Heart right ventricle (tissue), 16 donors: ENCODE measurements at places on chromosomes 3 and 15. TPM values are rescaled to one million over a fixed set of nuclear protein-coding genes. Genes with fewer than 3 reads are reported as not detected.

DNA sequence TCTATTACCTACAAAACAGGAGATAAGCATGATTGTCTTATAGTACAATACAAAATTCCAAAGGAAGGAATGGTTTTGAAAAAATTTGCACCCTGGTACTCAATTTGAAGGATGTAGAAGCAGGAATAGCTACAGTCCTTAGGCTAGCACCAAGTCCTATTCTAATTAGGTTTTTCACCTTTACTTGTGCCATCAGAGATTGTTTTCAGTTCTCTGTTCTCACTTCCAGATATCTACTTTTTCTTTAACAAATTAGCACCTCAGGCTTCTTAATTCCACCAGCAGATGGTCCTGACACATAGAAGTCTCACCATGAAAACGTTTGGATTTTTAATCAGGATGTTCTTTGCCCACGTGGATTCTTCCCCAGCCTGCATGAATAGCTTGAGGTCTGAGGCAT lies 43.8 kb downstream of the IL5RA start:
- H3K36me3 ChIP-seq: no peaks in the 10 kb centered on the region
- H3K4me3 ChIP-seq: no peak overlapping the region
- H3K27me3 ChIP-seq: no peaks in the 10 kb centered on the region

Gene SAMD7
- not detected for total RNA-seq

DNA sequence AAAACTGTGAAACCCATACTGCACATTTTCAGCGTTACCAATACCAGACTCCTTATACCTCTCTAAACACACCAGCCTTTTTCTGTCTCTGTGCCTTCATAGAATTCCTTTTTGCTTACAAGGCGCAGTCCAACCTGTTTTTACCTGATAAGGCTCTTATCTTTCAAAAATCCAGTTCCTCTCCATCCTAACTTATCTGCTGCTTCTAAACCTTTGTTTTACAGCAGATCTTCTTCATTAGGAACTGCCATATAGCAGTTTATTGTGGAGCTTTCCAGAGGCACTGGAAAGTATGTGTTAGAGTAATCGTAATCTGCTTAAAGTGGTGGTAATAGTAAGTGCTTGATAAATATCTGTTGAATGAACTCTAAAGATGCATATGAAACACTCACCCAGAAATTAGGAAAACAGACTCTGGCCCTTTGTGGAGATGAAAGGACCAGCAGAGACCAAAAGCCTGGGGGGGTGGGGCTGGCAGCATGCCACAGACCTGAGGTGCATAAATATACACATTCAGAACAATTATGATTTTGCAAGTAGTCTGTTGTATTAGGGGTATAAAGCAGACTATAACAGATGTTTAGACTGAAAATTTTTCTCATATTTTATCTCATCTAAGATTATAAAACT lies 29.3 kb downstream of the PPP2R3A start:
- H3K36me3 ChIP-seq: no peaks in the 10 kb centered on the region
- DNase-seq: no peak
- no peak overlapping the region for H3K4me3 ChIP-seq

GRCh38 chr15:42623951-42624350 lies 48.5 kb downstream of the STARD9 start:
- no peaks in the 10 kb centered on the region for H3K4me1 ChIP-seq
- H3K36me3 ChIP-seq: no peaks in the 10 kb centered on the region
- no peak overlapping the region for H3K27ac ChIP-seq

GRCh38 chr3:117610156-117610555 lies 900.6 kb downstream of the TUSC7 start:
- no peak overlapping the region for H3K27ac ChIP-seq
- no peak overlapping the region for H3K4me3 ChIP-seq
- no peaks in the 10 kb centered on the region for H3K4me1 ChIP-seq
- no peaks in the 10 kb centered on the region for H3K27me3 ChIP-seq
- H3K36me3 ChIP-seq: no peaks in the 10 kb centered on the region
- no peak for DNase-seq

GRCh38 chr3:169865176-169865767 lies 4.5 kb downstream of the LRRC31 start:
- H3K4me1 ChIP-seq: no peaks in the 10 kb centered on the region
- H3K27me3 ChIP-seq: no peaks in the 10 kb centered on the region
- no peaks in the 10 kb centered on the region for H3K36me3 ChIP-seq
- DNase-seq: no peak
- H3K27ac ChIP-seq: no peak overlapping the region

Gene GOLGA8R
- 4.5 TPM for total RNA-seq

DNA sequence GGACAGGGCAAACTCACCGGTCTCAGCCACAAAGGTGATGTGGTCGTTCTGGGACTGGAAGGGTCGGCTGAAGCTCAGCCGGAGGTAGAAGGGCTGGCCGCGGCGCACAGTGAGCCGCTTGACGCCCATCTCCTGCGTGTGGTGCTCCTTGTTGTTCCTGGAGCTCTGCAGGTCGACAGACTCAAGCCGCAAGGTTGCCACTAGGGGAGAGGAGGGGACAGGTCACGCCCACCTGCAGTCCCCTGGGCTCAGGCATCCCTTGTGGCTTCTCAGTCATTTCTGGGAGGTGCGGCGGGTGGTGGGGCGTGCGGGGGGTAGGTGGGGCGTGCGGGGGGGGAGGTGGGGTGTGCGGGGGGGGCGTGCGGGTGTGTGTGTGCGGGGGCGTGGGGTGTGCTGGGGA lies 26.7 kb upstream of the TGM5 start:
- no peaks in the 10 kb centered on the region for H3K4me1 ChIP-seq
- H3K27ac ChIP-seq: no peak overlapping the region
- H3K36me3 ChIP-seq: no peaks in the 10 kb centered on the region

Gene SKOR1
- total RNA-seq: 0.32 TPM

DNA sequence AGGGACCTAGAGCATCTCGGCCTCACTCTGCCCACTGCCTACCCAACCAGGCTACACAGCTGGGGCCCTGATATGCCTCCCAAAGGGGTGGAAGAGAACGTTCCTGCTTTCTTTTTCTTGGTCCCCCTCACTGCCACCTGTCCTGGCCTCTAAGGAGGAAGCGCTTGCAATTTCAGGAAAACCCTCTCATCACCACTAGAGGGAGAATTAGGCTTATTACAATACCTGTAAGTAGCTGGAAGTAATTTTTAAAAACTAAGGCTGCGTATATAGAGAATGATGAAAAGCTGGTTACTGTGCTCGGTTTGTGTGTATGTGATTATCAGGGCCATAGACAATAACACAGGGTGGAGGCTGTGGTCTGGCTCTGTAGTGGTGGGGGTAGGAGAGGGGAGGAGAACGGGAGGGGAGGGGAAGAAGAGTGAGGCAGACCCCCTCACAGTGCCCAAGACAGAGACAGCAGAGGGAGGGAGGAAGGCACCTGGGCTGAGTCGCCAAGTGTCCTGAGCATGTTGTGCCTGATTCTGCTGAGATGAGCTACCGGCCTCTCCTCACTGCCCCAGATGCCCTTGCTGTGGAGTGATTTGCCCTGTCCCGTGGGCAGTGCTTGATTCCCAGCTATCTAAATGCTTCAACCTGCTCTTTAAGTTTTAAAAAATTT lies 3.3 kb downstream of the GABRG3 start:
- DNase-seq: no peak
- H3K27me3 ChIP-seq: peaks cover 34% of the 10 kb centered on the region
- H3K4me3 ChIP-seq: no peak overlapping the region
- no peak overlapping the region for H3K27ac ChIP-seq
